ENCODE measurements at places on chromosomes 4 and X.

DNA sequence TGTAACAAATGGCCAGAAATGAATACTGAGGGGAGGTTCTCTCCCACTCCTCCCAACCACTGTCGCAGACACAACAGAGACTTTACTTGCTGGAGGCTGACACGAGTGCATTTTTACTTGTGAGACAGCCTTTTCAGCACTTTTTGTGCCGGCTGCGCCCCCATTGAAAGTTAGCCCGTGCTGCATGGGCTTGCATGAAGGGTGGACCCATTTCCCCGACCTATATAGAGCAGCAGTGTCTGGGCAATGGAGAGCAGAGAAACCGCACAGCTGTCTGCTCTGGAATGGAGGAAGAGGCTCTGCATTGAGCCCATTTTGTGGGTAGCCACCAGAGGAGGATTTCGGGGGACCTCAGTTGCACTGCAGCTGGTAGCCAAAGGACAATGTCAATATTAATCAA, 208.8 kb downstream of the UGT8 start:
- no peak for DNase-seq

DNA sequence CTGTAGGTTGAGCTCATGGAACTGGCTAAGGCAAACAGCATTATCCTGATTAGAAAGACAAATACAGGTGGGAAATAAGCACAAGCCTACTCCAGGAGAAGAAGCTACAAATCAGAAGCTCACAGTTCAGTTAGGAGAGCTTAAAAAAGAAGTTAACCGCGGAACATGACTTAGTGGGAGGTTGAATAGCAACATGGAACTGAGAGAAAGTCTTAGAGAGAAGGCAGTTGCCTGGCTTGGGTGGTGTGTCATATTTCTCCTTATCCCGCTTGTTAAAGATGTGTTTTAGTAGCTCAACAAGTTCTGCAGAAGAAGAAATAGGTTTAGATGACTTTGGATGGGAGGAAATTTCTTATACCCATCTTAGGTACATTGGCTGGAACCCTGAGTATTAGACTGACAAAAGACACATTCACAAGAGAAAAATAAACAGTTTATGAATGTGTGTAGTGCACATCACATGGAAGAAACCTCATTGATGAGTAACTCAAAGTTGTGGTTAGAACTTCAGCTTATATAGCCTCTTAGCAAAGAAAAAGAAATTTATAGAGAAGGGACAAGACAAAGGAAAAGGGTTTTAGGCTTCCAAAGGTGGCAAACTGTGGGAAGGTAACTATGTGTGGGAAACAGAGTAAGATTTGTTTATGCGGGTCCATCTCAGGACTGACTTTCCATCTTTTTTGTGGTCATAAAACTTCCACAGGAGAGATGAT, 37.4 kb upstream of the RXFP1 start:
- no peak for DNase-seq

GRCh38 chrX:46258356-46258755, 286.9 kb downstream of the ZNF674 start:
- no peak for DNase-seq

DNA sequence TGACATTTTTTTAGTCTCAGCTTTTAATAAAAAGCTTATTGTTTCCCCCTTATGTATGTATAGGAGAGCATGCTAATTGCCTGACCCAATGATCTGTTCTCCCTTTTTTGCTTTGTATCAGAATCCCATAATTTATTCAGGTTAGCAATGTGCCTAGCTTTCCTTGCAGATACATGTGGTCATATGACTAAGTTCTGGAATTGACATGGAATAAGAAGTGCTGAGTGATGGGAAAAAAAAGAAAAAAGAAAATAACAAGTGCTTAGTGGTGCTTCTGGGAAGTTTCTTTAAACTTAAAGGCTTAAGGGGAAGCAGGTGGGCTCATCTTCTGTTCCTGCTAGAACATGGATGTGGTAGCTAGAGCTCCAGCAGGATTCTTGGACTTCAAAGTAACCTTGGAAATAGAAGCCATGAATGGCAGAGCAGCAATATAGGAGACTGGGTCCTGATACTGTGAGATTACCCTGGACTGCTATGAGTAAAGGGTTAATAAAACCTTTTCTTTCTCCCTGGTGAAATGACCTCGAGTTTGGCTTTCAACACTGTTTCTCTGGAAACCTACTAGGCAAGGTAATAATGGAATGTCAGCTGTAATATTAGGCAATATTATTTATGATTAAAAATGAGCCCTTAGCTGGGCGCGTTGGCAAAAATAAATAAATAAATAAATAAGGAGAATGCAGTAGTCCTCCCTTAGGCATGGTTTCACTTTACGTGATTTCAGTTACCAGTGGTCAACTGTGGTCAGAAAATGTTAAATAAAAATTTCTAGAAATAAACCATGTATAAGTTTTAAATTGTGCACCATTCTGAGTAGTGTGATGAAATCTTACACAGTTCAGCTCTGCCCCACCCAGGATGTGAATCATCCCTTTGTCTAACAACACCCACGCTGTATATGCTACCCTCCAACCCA, 16.7 kb upstream of the RBM41 start:
- no peak for DNase-seq

DNA sequence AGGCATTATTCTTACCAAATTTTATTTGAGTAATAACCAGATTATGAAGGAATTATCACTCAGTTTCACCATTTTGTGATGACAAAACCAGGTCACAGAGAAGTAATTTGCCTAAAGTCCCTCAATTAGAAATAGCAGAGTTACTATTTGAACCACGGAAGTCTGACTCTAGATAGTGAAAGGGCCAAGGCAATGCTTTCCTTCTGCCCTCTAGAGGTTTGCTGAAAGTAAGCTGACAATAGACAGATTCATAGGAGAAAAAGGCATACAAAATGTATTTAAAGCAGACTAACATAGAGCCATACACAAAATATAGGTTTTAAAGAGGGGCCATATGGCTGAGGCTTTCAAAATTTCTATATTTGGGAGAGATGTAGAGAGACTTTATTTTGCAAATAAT, 43.1 kb downstream of the CXXC4 start:
- DNase-seq, result no peak

DNA sequence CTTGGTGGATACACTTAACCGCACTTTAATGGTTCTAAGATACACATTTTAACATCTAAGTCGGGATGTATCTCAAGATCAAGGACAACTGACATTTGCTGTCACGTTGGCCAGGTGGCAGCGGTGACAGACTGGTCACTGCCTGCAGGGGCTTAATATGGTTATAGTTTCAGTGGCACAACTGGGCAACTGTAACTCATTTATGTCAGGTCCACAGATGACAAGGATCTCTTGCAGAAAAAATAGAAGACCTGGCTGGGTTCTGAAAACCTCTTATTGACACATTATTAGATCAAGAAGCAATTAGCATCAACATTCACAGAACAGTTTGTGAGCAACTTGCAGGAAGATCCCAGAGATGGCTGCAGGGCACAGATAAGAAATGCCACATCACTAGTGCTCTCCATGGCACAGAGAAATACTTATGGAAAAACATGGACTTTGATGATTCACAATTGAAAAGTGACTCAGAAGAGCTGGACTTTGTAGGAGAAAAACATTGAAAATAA, 99.6 kb upstream of the SORBS2 start:
- no peak for DNase-seq

GRCh38 chrX:83469551-83469950, 38.5 kb upstream of the POU3F4 start:
- peak; percentile 69 for DNase-seq

GRCh38 chr4:125992891-125993290, 678.1 kb downstream of the FAT4 start:
- no peak for DNase-seq

DNA sequence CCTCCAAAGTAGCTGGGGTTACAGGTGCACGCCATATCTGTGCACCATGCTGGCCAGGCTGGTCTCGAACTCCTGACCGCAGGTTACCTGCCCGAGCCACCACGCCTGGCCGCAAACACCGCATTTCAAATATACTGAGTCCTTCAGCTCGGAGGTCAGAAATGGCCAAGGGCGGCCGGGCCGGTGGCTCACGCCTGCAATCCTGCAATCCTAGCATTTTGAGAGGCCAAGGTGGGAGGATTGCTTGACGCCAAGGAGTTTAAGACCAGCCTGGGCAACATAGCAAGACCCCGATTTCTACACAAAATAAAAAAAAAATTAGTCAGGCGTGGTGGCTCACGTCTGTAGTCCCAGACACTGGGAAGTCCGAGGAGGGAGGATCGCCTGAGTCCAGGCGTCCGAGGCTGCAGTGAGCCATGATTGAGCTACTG, 71.9 kb upstream of the PPP2R3B start:
- DNase-seq, result no peak

Data from endodermal cell (in vitro differentiated cells).